DMS 273 treated with DMSO at 0.1 percent for 48 hours (cell line): ENCODE measurements at places on chromosomes 3 and 15.

- no peak for DNase-seq
These were observed 24.1 kb downstream of the MYH15 start for GRCh38 chr3:108486338-108486737.

GRCh38 chr3:87771337-87772192, 287.2 kb downstream of the CGGBP1 start:
- DNase-seq = no peak

- no peak for DNase-seq
These were observed 325.0 kb upstream of the CNTN4 start for GRCh38 chr3:1773679-1774078.

GRCh38 chr3:72892870-72893269, 5.0 kb downstream of the GXYLT2 start:
- DNase-seq = no peak

- DNase-seq = no peak
These were observed 30.8 kb downstream of the SH3GL3 start for GRCh38 chr15:83477808-83478537.

GRCh38 chr3:190139365-190139764, 18.7 kb upstream of the P3H2 start:
- DNase-seq = no peak

DNA sequence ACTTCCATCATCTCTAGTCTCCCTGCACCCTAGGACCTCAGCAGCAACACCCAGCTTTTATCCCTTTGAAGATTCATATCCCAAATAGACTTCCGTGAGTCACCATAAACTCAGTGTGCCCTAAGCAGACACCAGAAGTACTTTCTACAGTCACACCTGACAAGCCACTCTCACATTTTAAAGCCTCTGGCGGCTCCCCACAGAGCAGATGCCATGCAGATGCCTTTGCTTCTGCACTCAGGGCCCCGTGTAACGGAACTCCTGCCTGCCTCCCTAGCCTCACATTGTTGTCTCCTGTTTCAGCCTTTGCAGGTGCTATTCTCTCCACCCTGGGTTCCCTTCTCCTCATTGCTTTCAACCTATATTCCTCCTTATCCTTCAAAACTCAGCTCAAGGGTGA, 155.5 kb upstream of the SLC24A5 start:
- no peak for DNase-seq

- DNase-seq = no peak
These were observed 44.2 kb downstream of the SMAD6 start for GRCh38 chr15:66746231-66746605.

DNA sequence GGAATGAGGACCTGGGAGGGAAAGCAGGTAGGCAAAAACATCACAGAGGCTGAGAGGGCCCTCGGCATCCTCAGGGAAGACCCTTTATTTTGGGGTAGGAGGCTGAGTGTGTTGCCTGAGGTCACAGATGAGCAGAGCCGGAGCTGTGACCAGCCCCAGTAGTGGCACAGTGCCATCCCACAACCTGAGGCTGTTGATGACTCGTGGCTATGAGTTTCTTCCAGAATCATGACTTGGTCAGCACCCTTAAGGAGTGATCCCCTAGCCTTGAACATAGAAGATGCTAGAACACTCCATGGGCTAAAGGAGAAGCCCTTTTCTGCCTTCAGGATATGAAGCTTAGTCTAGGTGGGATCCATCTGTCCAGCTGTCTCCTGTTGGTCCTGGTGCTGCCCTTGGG, 19.5 kb upstream of the CXCR6 start:
- DNase-seq = no peak

DNA sequence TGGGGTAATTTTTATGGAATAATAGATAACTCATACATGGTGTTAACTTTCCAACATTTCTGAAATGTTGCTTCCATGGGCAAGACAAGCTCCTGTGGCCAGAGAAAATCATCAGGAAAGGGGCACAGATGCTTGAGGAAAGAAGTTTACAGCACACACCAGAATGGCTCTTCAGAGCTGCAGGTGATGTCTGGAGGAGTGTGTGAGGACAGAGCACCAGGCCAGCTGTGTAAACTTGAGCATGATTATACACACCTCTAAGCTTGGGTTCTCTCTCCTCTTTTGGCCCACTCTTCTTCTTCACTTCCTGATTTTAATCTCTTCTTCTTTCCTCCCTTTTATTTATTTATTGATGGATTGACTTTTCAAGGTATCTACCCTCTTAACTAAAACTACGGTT, 676.0 kb downstream of the GRM7 start:
- no peak for DNase-seq

DNA sequence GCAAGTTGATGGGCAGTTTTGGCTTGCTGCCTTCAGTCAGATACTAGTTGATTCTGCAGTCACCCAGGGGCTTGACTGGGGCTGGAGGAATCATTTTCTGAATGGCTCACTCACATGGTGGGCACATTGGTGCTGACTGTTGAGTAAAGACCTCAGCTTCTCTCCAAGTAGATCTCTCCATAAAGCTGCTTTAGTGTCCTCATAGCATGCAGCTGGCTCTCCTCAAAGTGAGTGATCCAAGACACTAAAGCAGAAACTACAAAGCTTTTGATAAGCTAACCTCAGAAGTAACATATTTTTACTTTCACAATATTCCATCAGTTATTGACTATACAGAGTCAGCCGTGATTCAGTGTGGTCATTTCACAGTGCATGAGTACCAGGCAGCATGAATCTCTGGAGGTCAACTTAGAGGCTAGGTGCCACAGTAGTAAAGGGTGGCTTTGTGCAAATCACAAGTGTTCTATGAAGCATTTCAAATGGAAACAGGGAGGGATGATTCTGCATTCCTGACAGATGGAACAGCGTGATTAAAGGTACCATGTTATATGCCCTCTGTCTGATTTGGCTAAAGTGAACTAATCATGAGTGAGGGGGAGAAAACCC, 24.3 kb upstream of the ATP8B4 start:
- no peak for DNase-seq

DNA sequence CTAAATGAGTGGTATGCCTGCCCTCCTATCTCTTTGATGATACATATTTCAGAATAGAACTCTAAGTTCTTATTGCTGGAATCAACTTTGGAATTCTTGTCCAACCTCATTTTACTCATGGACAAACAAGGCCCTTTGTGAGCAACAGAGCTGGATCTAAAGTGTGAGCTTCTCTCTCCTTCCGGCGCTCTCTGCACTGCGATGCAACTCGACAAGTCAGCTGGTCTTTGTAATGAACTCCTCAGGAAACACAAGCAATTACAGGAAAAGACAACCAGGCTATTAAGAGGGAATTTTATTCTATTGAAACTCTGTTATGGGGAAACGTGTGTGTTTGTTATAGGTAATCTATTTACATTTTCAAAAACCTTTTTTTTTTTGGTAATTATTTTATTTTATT, 20.3 kb upstream of the NRROS start:
- no peak for DNase-seq

DNA sequence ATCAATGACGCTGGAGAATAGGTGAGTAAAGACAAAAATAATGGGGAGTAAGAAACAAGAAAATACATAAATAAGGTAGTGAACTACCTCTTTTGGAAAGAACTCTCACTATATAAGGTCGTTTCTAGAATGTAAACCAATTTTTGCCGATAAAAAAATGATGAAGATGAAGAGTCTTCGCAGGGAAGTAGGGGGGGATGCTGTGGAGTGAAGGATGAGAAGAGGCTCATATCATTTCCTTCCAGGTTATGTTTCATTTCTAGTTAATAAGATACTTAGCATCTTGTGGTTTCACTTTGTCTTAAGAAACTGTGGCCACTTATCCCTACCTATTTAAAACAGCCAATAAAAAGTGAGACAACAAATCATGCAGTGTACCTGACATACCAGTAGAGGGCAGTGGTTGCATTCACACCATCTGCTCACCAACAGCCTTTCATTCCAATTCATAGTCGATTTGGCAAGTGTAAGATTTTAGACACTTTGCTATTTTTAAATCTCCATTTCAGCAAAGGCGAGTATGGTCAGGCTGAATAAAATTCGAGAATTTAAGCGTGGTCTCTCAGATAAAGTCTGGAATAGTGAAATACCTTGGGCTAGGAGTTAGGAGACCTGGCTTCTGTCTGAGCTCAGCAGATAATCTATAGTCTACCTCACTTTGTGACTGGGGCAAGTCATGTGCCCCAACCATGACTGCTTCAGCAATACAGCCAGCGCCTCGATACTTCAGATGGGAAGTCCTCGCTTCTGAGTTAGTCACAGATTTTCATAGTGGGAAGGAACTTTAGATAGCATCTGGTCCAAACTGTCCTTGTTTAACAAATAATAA, 28.9 kb upstream of the ICE2 start:
- peak; percentile 3 for DNase-seq

DNA sequence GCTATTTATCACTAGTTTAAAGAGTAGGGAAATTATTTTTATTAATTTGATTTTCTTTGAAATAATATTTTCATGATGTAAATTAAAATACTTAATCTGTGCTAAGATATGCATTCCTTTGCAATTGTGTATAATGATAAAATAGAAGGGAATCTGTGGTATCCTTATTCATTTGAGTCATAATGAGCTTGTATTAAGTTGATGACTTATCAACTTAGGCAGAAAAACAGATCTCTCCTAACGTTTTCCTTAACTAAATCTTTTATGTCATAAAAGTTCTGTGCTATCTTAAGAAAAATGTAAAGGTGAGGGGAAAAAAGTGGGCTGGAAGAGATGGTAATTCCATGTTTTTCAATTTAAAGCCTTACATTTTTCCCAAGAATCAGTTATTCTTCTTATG, 1.9 kb downstream of the FGF7 start:
- DNase-seq = no peak

DNA sequence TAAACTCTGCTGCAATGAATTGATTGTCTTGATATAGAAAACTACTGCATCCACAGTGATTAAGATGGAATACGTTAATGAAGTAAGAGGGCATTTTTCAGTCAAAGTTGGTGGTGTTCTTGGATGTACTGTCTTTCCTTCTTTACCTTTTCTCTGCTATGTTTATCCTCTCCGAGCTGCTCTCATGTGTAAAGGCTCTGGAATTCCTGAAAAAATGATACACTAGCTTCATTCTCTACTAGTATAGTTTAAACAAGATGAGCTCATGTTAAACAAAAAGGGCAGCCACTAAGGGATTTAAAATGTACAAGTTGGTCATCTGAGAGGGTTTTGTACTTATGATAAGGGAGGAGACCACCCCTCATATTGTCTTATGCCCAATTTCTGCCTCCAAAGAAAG, 504.6 kb upstream of the NECTIN3 start:
- DNase-seq = no peak

- no peak for DNase-seq
These were observed 89.3 kb downstream of the CCNL1 start for GRCh38 chr3:157070678-157070999.

GRCh38 chr15:66482539-66482938, 15.0 kb downstream of the SNAPC5 start:
- DNase-seq = no peak

GRCh38 chr3:115186351-115187148, 39.5 kb upstream of the ZBTB20 start:
- no peak for DNase-seq

- no peak for DNase-seq
These were observed 198.0 kb upstream of the NR2E3 start for GRCh38 chr15:71612397-71612722.

DNA sequence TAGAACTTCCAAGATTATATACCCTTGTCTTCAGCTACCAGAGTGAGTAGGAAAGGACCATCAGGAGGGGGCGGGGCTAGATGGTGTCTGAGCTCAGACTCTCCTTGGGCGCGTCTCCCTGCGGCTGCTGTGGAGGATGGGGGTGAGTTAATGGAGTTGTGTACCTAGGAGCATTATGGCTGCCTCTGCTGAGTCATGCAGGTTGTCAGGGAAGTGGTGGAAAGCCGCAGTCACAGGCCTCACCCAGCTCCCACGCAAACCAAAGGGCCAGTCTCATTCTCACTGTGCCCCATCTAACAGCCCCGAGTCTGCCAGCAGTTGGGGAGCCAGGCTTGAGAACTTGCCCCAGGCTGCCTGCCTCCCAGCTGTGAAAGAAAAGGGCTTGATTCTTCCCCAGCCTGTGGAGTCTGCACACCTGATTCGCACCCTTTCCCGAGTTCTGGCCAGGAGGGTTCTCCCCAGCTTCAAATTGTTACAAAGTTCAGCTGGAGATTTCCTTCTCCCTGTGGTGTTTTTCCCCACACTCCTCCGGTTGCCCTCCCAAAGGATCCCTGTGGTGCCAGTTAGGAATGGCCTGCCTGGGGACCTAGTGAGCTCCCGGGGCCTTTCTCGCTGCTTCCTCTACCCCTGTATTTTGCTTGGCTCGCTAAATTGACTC, 143.3 kb downstream of the HCN4 start:
- no peak for DNase-seq

DNA sequence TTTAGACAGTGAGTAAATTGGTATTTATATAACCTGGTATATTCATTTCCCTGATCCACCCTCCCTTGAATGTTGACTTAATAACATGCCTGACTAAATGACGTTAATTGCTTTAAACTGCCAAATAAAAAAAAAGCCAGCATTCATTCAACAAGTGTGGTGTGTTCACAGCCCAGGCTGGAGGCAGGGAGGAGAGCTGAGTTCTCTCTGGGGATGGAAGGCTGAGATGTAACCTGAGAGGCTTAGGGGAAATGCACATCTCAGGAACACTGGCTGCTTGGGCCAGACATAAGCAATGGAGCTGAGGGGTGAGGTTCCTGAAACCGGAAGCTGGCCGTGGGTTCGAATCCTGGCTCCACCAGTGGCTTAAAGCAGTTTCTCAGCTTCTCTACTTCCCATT, 17.3 kb downstream of the CACNA2D3 start:
- DNase-seq = no peak

- DNase-seq = no peak
These were observed 398.9 kb upstream of the NR2F2 start for GRCh38 chr15:95931619-95932018.

GRCh38 chr15:50911001-50911400, 2.5 kb downstream of the AP4E1 start:
- no peak for DNase-seq

DNA sequence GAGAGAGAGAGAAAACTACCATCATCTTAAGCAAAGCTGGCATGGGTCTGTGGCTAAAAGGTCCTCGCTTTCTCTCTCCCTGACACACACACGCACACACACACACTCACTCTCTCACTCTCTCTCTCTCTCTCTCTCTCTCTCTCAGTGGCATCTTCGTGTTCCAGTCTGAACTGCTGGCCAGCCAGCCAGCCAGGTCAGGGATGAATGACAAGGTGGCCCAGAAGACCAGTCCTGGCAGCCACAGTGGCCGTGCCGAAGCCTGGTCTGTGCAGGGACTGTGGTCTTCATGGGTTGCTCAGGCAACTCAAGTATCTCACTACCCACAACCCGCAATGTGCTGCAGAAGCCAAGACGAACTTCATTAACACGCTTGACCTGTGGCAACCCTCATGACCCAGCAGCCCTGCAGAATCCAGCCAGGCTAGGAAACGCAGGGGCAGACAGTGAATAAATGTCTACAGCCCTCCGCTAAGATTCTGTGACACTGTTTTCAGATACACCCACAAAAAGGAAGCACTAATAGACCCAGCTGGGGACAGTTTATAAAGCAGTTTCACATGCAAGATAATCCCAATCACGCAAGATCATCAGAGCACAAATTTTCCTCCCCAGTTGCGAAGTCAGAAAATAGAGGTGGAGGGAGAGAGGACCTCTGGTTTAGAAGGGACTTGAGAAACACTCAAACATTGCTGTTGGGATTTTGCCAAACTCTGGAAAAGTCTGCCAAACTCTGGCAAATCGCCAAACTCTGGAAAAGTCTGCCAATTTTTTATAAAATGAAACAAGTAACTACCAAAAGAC, 66.4 kb downstream of the XXYLT1 start:
- no peak for DNase-seq

- no peak for DNase-seq
These were observed 25.7 kb upstream of the MYRIP start for GRCh38 chr3:39783680-39784079.

GRCh38 chr3:158617982-158618875, 26.1 kb upstream of the GFM1 start:
- DNase-seq = no peak
